ENCODE measurements at places on chromosomes 1 and 21.

- no peak for DNase-seq
These were observed 64.8 kb downstream of the SKI start for GRCh38 chr1:2292725-2293450.

GRCh38 chr1:109997867-109998229 is 13.3 kb downstream of the AHCYL1 start:
- DNase-seq = no peak

DNA sequence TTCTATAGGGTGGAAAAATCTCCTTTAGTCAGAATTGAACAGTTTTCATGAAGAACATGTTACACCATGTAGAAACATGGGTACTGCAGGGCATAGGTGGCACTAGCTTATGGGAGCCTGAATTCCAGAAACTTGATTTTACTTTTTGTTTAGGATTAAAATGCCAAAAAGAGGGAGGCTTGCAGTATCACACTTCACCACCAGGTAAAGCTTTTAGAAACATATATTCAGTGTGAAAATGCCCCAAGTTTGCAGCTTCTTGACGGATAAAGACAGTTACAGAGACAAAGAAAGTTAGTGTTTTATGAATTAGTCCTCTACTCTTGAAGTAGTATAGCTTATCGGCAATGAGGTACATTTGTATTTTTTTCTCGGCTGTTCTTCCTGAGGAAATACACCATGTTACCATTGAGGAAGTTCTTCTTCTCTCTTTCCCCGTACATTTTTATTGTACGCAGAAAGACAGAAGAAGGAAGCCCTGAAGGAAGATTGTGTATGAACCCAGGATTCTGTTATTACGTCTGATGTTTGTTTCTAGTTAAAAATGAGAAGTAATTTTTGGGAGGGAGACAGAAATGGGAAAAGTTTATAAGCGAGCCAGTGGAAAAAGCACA is 66.1 kb downstream of the PBX1 start:
- DNase-seq = no peak

DNA sequence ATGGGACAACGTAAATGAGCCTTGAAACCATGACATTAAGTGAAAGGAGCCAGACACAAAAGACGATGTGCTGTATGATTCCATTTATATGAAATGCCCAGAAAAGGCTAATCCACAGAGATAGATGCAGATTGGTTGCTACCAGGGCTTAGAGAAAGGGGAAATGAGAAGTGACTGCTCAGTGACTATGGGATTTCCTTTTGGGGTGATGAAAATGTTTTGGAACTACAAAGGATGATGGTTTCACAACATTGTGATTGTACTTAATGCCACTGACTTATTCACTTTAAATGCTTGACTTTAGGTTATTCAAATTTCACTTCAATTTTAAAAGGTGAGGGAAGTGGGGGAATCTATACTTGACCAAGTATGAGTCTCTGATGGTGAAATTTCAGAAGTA is 414.3 kb downstream of the SETD4 start:
- DNase-seq = no peak

GRCh38 chr1:184604152-184604900 is 150.3 kb downstream of the EDEM3 start:
- DNase-seq = no peak

- no peak for DNase-seq
These were observed 53.8 kb upstream of the APP start for GRCh38 chr21:26224366-26224765.

DNA sequence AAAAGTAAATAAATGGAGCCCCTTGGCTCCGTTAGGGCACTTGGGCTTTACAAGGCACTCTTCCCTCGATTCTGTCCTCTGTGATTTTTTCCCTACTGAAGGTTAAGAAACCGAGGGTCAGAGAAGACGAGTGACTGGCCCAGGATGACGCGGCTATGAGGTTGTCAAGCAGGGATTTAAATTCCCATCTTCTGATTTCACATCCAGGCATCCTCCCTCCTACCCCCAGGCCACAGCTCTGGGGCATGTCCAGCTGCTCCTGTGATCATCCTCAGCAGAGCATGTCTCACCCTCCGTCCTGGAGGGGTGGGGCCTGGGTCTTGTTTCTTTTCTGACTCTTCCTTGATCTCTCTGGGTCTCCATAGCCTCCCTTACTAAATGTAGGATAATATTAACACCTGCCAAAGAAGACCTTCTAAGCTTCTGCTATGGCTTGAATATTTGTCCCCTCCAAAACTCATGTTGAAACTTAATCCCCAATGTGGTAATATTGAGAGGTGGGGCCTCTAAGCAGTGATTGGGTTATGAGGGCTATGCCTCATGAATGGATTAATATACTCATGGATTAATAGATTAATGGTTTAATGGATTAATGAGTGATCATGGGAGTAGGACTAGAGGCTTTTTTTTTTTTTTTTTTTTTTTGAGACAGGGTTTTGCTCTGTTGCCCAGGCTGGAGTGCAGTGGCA is 4.6 kb downstream of the CRYBG2 start:
- DNase-seq = no peak

Measured in stimulated activated CD8-positive, alpha-beta memory T cell treated with anti-CD3 and anti-CD28 coated beads, Interleukin-2, amount 100 ng/mL, for 48 hours (primary cell).